ENCODE measurements at places on chromosomes 7 and 10.

GRCh38 chr7:111982804-111983203 lies 223.4 kb downstream of the DOCK4 start:
- DNase-seq = no peak

GRCh38 chr7:103120362-103120761 lies 28.5 kb downstream of the NAPEPLD start:
- DNase-seq = no peak

DNA sequence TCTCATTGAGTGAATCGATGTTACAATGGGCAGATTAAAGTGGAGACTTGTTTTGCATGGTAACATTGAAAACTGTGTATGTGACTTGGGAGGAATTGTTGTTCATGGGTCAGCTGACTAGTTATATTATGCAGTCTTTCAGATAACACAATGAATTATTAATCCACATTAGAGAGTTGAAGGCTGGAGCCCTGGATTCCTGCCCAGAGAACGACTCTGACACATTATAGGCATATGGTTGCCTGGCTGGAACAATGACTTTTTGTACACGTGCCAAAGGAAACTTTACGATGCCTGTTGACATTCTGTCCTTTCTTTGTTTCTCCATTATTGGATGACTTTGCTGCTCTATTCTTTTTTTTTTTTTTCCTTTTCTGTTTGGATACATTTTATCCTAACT lies 52.3 kb upstream of the TMEM229A start:
- DNase-seq = no peak

GRCh38 chr7:107068156-107068555 lies 23.7 kb downstream of the PRKAR2B start:
- no peak for DNase-seq

DNA sequence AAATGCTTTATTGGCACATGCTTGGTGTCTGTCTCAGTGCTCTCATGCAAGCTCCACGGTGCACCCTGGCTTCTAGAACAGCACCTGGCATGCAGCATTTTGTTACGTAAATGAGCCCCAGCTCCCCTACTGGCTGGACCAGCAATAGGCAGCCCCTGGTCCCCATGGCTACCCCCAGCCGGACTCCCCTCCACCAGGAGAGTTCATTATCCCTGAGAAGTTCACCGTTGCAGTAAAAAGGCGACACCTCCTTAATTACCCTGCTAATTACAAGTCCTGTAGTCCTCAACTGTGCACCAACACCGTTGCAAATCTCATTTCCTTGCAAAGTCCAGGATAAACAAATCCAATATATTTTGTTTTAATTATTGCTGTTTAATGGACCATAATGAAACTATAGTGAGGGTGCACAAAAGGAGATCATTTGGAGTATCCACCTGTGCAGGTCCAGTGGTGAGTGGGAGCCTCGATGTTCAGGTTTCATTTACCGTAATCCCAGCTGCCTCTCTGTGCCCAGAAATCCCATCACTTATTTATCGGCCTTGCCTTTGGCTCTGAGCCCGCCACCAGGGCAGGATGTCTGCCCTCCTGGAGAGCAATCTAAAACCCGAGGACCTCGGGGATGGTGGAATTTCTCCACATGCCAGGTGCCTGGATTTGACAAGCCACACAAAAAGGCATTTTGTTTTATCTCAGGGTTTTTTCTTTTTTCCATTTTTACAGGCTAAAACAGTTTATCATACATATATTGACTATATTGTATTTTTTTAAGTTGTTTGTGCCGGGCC lies 12.8 kb upstream of the DRGX start:
- no peak for DNase-seq

GRCh38 chr10:122115874-122116273 lies 126.9 kb downstream of the TACC2 start:
- DNase-seq = no peak

- DNase-seq = no peak
Measured at GRCh38 chr10:96922978-96923948, 91.2 kb downstream of the LCOR start.

DNA sequence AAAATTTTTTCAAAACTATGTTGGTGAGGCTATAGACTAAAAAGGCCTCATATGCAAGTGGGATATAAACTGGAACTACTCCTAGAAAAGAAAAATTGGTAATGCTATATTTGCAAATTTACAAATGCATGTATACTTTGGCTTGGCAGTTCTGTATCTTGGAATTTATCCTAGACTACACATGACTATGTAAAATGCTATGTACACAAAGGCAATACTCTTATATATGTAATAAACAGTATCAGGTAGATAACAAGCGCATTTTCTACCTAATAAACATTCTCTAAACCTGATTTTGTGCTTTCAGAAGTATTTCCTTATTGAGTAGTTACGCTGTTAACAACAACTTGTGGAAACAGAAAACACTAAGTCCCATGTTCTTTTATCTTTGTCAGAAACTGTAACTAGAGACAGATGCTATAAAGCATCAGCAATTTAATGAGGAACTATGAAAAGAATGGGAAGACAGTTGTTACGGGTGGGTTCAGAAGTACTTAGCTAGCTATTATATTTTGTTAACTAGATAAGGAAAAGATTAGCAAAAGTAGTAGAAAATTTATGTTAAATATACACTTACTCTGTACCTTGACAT lies 107.8 kb downstream of the ARHGAP12 start:
- DNase-seq = no peak

DNA sequence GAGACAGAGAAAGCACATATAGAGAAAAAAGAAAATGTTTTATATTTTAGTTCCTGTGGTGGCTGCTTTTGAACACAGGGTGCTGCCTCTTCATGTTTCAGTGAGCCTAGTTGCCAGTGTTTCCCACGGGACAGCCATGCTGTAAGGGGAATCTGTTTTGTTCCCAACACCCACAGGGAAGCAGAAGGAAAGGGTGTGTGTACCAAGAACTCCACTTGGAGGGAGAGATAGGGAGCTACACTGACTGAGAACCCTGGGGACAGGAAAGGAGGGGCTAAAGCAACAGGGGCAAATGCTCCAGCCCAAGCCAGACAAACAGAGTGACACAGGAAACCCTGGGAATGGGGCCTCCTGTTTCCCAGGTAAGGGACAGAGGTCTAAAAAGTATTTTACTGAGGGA lies 40.2 kb downstream of the FRMPD2 start:
- no peak for DNase-seq

DNA sequence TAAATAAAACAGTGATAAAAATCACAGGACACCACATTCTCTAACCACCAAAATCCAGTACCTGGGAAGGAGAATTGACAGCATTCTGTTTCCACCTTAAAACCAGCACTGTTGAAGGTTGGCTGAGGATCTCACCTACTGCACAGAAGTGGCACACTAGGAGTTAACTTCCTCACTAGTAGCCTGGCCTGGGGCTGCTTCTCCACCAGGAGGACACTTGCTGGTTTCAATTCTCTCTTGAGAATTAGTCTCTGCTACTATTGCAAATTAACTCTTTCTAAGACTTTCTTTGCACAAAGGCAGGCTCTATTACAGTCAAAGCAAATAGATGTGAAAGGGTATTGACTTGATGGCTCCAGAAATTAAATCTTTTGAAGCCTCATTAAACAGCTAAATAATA lies 2.3 kb upstream of the CTTNBP2 start:
- DNase-seq = no peak

DNA sequence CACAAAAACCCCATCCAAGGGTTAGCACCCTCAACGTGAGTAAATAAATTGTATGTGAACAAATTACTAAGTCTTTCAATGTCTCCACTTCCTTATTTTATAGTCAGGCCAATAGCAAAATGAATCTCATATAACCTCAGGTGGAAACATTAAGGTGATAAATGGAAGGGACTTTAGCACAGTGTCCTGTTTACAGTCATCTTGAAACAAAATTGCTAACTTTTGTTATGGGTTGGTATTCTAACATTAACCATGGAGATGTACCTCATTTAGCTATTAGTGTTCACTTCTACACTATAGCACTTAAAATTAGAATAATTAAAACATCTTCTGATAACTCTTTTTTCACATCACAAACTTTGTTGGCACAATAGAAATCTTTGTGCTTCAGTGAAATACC lies 255.8 kb upstream of the CNTNAP2 start:
- DNase-seq = no peak

GRCh38 chr7:159128767-159129166 lies 15.9 kb downstream of the VIPR2 start:
- no peak for DNase-seq

DNA sequence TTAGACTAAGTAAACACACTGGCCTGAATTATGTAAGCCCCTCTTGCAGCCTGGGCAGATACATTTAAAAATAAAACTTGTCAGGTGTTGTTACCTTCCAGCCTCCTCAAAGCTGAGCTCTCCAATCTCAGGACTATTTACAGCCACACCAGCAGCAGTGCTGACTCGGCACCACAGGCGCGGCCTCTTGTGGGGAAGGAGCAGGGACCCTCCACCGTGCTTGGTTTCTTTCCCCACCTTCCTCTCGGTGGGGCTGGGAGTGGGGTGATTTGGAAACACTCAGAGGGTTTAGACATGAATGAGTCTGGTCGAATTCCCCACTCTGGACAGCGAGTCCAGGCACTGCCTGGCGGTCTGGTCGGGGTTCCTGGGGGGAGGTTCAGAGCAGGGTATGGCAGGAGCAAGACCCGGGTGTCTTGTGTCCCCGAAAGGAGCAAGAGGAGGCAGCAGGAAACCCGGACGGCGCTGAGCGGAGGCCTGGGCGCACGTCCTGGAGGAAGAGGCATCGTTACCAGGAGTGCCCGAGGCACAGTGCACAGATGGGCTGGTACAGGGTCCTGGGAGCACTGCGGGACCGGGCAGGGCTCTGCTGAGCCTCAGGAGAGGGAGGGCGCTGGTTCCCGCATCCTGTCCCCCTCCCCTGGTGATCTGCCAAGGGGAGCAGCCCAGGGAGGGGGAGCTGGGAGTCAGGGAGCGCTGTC lies 29.2 kb upstream of the CFAP46 start:
- DNase-seq = no peak

DNA sequence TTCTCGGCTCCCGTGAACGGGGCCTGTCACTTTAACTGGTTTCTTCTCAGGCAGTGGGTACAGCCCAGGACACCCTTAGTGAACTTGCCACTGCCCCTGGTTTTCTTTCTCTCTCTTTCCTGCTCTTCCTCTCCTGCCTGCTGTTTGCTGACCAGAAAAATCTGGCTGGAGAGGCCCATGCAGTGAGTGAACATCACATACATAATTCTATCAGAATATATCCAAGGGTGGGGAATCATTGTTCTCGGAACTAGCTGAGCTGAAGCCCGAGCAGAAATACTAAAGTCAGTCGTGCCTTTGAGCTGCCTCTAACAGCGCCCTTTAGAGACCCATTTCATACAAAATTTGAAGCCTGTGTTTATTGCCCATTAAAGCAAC lies 501.5 kb upstream of the GALNT17 start:
- DNase-seq = no peak

DNA sequence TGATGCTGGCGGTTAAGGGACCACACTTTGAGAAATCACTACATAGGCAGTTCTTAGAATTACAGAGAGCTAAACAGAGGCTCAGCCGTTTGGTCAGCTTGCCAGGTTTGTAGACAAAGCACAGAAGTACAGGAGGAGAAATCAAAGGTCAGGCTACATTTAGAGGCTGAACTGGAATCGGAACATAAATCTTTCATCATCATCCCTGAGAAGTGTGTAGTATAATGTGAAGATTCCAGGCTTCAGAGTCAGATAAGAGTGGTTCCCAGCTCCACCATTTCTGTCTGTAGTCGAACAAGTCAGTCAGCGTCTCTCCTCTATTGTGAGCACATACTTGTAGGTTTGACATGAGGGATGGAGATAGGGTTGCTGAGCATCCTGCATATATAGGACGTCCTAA lies 18.9 kb downstream of the CDK1 start:
- no peak for DNase-seq

GRCh38 chr7:70621954-70622600 lies 509.9 kb upstream of the GALNT17 start:
- DNase-seq = no peak

- no peak for DNase-seq
Measured at GRCh38 chr7:48708635-48709034, 215.7 kb upstream of the CDC14C start.

- DNase-seq = no peak
Measured at GRCh38 chr10:3096149-3096548, 28.8 kb downstream of the PFKP start.

- DNase-seq = no peak
Measured at GRCh38 chr10:112241651-112242341, 41.4 kb upstream of the TECTB start.

DNA sequence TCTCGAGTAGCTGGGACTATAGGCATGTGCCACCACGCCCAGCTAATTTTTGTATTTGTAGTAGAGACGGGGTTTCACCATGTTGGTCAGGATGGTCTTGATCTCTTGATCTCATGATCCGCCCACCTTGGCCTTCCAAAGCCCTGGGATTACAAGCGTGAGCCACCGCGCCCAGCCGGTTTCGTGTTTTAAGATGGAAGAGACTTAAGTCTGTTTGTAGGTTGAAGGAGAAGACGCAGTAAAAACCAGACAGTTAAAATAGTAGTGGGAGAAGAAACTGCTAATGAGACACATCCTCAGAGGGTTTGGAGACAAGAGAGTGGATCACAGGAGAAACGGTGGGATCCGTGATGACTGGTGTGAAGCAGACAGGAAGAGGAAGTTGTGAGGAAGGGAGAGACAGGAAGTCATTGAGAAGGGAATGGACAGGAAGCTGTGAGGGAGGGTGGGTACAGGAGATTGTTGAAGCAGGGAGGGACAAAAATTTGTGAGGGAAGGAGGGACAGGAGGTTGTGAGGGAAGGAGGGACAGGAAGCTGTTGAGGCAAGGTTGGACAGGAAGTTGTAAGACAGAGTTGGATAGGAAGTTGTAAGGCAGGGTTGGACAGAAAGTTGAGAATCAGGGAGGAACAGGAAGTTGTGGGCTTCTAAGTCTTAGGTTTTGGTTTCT lies 115.5 kb downstream of the WDFY4 start:
- DNase-seq = no peak

DNA sequence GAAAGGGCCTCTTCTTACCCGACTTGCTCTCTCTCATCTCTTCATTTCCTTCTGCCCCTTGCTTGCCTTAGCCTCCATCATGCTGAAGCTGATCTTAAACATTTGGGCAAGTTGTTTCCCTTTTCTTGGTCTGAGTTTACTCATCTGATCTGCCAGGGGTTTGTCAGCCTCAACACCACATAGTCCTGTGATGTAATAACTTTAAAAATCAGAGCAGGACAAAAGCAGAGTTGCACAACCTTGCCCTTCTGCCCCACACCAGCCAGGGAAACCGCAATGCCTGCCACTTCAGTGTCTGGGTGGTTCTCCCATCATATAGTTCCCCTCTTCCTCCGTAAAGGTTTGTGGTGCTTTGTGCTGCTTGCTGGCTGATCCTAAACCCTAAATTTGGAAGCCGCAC lies 9.9 kb upstream of the LIPM start:
- DNase-seq = no peak
